NCI-H526 (cell line): ENCODE measurements at places on chromosomes 6 and 20.

GRCh38 chr20:38104285-38104684, 60.8 kb downstream of the TGM2 start:
- DNase-seq, result no peak

DNA sequence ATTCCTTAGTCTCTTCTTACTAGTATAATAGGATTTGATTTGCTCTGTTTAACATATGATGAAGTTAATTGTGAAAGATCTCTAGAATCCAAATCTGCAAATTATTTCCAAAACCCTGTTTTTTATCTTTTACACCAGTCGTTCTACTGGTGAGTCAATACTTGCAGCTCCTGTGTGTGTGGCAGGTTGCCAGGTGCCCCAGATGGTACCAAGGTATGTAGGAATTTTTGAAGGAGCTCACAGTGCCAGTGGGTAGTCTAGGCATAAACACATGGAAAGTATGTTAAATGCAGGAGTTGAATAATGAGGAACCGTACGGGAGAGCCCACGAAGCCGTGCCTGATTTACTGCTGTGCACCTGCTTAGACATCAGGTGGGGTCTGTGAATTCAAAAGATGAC, 192.2 kb downstream of the FARS2 start:
- no peak for DNase-seq

- DNase-seq, result no peak
Measured at GRCh38 chr6:42380228-42380979, 71.3 kb downstream of the TRERF1 start.

DNA sequence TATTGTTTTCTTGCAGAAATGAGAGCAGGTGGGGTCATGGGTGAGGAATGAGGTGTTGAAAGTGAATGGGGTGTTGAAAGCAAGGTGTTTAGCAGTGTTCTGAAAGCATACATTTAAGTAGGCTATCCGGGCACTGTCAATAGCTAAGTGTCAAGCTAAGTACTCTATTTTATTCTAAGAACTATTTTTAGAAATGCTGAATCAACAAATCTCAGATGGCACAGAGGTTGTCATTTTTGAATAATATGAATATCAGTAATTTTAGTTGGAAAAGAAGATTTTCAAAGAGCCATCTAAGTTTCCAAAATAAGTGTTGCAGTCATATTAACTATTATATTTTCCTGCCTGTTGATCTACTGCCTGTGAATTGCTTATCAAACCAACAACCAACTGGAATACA, 21.7 kb upstream of the SLC17A3 start:
- DNase-seq, result no peak

DNA sequence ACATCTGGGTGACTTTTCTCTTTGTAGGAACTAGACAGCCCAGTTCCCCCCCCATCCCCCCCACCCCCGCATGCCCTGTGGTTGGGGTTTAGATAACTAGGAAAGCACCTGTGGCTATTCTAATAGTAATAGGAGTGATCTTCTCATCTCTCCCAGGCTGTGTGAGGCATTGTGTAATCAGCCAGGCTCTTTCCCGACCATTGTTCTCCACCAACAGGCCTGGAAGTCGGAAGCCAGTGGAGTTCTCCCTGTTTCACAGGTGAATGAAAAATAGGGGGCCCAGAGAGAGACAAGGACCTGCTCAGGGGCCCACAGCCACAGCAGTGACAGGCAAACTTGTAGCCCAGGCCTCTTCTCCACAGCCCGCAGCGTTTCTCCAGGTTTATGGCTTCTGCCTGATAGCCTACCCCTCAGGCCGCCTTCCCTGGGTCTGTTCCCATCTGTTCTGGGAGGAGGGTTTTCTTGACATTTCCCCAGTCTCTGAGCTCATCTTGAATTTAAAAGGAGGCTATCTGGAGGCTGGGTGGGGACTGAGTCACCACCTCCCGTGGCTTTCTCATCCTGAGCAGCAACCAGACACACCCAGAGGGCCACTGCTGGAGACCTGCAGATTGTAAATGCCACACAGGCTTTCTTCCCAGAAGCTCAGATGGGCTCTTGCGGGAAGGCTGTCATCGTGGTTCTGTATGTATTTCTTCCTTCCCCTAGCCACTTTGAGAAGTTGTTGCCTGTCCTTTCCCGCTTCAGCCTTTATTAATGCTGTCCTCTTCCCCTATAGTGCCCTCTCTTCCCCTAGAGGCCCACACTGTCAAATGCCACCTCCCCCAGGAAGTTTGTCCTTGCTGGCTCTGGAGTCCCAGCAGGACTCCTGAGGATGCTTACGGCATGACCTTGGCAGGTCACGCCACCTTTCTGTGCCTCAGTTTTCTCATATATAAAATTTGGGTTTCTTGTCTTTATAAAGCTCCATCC, 75.9 kb upstream of the MYL9 start:
- DNase-seq, result no peak

DNA sequence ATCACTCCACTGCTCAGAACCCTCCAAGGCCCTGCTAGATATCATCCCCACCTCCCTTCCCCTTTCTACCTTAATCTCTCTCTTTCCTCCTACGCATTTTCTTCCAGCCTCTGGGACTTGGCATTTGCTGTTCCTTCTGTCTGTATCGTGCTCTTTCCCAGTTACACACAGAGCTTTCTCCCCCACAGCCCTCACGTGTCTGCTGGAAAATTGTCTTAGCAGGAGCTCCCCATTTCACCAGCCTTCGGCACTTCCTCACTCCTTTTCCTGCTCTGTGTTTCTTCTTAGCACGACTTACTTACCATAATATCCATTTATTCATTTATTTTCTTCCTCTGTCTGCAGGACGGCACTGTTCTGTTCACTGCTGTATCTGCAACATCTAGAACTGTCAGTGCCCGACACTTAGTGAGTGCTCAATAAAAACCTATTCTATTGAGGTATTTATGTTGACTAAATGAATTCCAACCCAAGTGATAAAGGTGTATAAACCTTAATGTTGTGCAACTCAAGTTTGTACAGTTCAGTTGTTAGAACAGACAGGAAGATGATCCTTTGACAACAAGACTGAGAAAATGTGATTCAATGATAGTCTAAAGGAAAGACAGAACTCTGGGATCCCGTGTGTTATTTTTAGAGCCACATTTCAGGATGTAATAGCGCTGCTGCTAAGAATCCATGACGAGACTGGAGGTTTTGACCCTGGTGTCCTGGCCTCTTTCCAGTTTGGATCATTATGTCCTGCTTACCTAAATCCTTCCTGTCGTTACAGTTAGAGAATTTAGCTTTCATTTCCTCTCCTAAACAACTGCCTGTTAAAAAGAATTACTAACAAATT, 170.1 kb upstream of the LAMP5 start:
- DNase-seq, result no peak

DNA sequence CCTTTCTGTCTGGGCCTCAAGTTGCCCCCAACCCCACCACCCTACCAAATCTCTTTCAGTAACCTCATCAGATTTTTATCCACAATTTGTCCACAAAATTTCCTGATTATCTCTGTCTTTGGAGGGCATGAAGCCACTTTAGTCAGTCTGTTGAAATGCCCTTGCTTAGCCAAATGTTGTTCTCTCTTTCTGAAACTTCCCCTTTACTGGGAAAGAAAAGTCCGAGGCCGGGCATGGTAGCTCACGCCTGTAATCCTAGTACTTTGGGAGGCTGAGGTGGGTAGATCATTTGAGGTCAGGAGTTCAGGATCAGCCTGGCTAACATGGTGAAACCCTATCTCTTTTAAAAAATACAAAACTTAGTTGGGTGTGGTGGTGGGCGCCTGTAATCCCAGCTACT, 33.8 kb downstream of the TOMM6 start:
- no peak for DNase-seq
